Thyroid gland (tissue), 4 donors: ENCODE measurements at places on chromosomes 11 and 22. TPM values are rescaled to one million over a fixed set of nuclear protein-coding genes. Genes with fewer than 3 reads are reported as not detected.

Gene GAS2
- total RNA-seq = 2.3 TPM

Gene KRTAP5-8
- not detected for total RNA-seq

Gene ANO5
- total RNA-seq = 9.8 TPM

Gene ZP1
- total RNA-seq = not detected

Gene PIK3C2A
- total RNA-seq = 207 TPM

Gene MUC2
- not detected for total RNA-seq

Gene APOA4
- total RNA-seq = not detected

Gene CABP4
- 0.33 TPM for total RNA-seq

Gene TMEM86A
- 13.2 TPM for total RNA-seq

Gene RIMBP3C
- total RNA-seq = 0.45 TPM

Gene ARHGAP42
- 43.4 TPM for total RNA-seq

Gene OR5AR1
- not detected for total RNA-seq

Gene OR8A1
- total RNA-seq = not detected

DNA sequence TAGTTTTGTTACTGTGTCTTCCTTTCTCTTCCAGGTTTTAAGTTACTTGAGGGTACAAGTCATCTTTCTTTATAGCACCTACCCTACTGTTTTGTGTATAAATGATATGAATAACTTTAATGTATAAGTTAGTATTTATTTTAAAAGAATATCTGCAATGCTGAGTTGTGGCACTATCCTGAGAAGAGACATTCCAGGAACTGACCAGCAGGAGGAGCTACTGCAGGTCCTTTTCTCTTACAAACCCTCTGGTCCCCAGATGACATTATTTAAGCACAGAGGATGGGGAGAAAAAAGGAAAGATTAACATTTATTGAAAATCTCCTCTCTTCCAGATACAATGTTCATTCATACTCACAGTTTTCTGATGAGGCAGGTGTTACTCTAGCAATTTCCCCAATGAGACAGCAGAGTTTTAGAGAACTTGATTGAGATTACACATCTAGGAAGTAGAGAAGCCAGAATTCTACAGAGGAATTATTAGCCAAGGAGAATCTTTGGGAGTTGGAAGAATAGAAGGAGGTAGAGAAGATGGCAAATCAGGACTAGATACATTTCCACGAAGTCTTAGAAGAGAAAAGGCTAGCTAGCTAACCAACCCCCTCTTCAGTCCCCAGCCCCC, 541.2 kb upstream of the API5 start:
- no peak overlapping the region for H3K27ac ChIP-seq
- no peaks in the 10 kb centered on the region for H3K27me3 ChIP-seq
- DNase-seq = peak; percentile 8
- H3K4me1 ChIP-seq = no peaks in the 10 kb centered on the region

DNA sequence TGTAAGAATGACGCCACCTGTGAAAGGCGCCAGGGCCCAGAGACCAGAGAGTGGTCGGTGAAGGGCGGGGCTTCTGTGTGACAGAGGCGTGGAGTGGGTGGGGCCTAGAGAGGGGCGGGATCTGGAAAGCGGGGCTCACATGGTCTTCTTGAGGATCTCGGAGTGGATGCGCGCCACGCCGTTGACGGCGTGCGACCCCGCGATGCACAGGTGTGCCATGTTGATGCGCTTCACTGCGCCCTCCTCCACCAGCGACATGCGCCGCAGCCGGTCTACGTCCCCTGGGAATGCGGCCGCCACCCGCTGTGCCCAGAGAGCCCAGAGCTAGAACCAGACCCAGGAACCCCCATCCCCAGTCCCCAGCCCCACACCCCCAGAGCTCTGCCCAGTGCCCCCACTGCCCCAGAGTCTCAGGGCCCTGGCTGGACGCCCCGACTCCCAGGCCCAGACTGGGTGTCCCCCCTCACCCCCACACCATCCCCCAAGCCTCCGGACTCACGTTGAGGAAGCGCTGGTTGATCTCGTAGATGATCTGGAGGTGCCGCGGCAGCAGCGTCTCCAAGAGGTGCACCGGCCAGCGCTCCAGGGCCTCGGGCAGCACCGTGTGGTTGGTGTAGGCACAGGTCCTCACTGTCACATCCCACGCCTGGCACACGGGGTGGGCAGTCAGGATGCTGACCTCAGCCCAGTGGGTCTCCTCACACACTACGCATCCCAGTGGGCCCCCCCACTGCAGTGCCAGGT, 6.2 kb downstream of the PYGM start:
- H3K4me1 ChIP-seq = peaks cover 11% of the 10 kb centered on the region
- H3K36me3 ChIP-seq = no peaks in the 10 kb centered on the region
- DNase-seq = no peak
- no peak overlapping the region for H3K27ac ChIP-seq
- H3K4me3 ChIP-seq = no peak overlapping the region

GRCh38 chr11:60165951-60166350, 16.9 kb downstream of the MS4A6A start:
- no peak overlapping the region for H3K4me3 ChIP-seq
- H3K27ac ChIP-seq = no peak overlapping the region
- no peak for DNase-seq
- H3K36me3 ChIP-seq = no peaks in the 10 kb centered on the region
- no peaks in the 10 kb centered on the region for H3K27me3 ChIP-seq

DNA sequence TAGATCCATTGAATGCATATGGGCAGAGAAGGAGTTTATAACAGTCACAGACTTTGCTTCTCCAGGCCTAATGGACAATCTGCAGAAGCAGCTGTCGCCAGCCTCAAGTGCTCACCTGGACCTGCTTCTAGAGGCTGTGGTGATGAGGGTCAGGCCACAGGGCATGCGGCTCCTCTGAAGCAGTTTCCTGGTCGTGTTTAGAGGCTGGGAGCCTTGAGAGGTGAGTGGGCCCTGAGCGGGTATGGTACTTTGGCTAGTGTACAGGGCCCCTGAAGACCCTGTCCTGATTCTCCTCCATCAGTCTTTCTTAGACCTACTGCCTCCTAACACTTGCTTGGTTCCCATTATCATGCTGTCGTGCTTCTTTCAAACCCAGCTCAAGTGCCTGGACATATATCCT, 41.2 kb downstream of the NXPE2 start:
- no peaks in the 10 kb centered on the region for H3K36me3 ChIP-seq
- no peaks in the 10 kb centered on the region for H3K27me3 ChIP-seq
- H3K4me3 ChIP-seq = no peak overlapping the region
- no peaks in the 10 kb centered on the region for H3K4me1 ChIP-seq

GRCh38 chr11:47923667-47924066, 56.7 kb upstream of the PTPRJ start:
- peak overlapping the region; percentile 96 for H3K27ac ChIP-seq
- H3K27me3 ChIP-seq = no peaks in the 10 kb centered on the region
- DNase-seq = peak; percentile 82
- H3K36me3 ChIP-seq = no peaks in the 10 kb centered on the region
- peaks cover 24% of the 10 kb centered on the region for H3K4me1 ChIP-seq

GRCh38 chr11:133318221-133318620, 214.1 kb downstream of the OPCML start:
- H3K36me3 ChIP-seq = no peaks in the 10 kb centered on the region
- H3K4me1 ChIP-seq = no peaks in the 10 kb centered on the region
- DNase-seq = no peak
- no peak overlapping the region for H3K27ac ChIP-seq
- no peaks in the 10 kb centered on the region for H3K27me3 ChIP-seq

- H3K36me3 ChIP-seq = no peaks in the 10 kb centered on the region
- peak within 1 kb of the TSS; percentile 52 for H3K27ac ChIP-seq
- DNase-seq = peak; percentile 97
- no peaks in the 10 kb centered on the region for H3K27me3 ChIP-seq
- H3K4me3 ChIP-seq = peak within 1 kb of the TSS; percentile 59
- peaks cover 6% of the 10 kb centered on the region for H3K4me1 ChIP-seq
Observed at GRCh38 chr22:21735200-21736083, at the start of gene YPEL1. Gene YPEL1 (minus strand): TSS chr22:21735794. CDS start chr22:21710744, 25,050 bp downstream.

GRCh38 chr22:37057796-37058510, 6.4 kb downstream of the KCTD17 start:
- no peaks in the 10 kb centered on the region for H3K36me3 ChIP-seq
- H3K4me1 ChIP-seq = no peaks in the 10 kb centered on the region
- H3K27me3 ChIP-seq = no peaks in the 10 kb centered on the region
- H3K4me3 ChIP-seq = no peak overlapping the region

GRCh38 chr11:113557926-113558325, 82.7 kb upstream of the DRD2 start:
- no peaks in the 10 kb centered on the region for H3K27me3 ChIP-seq
- no peaks in the 10 kb centered on the region for H3K4me1 ChIP-seq
- DNase-seq = no peak
- no peaks in the 10 kb centered on the region for H3K36me3 ChIP-seq
